ENCODE measurements at places on chromosomes 6 and 20.

DNA sequence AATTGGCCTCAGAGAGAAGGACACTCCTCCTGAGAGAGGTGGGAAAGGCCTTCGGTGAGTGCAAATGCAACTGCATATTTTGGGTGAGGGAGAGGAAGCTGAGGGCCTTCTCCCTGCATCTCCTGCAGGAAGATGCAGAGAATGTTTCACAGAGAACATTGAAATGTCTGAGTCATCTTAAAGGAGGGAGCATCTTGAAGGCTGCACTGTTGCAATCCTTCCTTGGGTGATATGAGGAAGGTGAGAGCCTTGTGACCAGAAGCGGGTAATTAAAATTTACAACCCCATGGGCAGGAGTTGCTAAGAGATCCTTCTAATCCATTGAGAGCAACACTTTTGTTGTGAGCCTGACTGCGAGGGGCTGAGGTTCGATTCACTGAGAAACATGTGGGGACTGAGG is 375.7 kb upstream of the MARCKS start:
- no peak for DNase-seq

GRCh38 chr6:158850807-158851115 is 31.6 kb upstream of the EZR start:
- DNase-seq = no peak

DNA sequence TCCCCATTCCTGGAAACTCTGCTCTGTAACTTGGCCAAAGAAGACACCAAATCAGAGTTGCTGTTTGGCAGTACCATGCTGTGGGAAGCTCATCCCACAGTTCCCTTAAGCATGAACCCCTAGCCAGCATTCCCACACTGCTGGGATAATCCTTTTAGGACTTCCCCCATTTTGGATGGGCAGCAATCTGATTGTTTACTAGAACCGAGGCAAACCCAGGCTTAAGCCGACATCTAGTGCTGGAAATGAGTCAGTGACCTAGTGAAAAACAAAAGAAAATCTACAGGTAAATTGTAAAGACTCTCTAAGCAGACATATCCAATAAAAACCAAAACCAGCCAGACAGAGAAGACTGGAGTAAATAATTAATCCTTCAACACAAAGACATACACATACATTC is 5.2 kb downstream of the DNAH8 start:
- peak; percentile 37 for DNase-seq

DNA sequence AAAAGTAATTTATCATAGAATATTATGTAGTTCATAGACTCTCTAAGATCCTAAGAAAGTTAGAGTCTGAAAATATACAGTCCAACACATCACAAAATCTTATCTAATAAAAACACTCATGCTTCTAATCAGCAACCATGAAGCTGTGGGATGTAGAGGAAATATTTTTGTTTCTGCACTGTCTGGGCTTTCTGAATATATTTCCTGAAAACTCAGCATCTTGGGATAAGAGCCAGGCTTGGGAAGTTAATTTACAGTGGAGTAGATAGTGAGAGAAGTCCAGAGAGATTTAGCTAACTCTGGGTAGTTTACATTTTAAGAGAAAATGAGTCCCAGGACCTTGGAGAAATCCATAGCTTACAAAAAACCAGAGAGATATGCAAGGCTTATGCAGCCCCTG is 150.4 kb upstream of the BMP5 start:
- no peak for DNase-seq

GRCh38 chr20:34904202-34904621 is 27.8 kb downstream of the ACSS2 start:
- no peak for DNase-seq

- DNase-seq = no peak
These were observed 336.3 kb downstream of the CD83 start for GRCh38 chr6:14453712-14454472.

DNA sequence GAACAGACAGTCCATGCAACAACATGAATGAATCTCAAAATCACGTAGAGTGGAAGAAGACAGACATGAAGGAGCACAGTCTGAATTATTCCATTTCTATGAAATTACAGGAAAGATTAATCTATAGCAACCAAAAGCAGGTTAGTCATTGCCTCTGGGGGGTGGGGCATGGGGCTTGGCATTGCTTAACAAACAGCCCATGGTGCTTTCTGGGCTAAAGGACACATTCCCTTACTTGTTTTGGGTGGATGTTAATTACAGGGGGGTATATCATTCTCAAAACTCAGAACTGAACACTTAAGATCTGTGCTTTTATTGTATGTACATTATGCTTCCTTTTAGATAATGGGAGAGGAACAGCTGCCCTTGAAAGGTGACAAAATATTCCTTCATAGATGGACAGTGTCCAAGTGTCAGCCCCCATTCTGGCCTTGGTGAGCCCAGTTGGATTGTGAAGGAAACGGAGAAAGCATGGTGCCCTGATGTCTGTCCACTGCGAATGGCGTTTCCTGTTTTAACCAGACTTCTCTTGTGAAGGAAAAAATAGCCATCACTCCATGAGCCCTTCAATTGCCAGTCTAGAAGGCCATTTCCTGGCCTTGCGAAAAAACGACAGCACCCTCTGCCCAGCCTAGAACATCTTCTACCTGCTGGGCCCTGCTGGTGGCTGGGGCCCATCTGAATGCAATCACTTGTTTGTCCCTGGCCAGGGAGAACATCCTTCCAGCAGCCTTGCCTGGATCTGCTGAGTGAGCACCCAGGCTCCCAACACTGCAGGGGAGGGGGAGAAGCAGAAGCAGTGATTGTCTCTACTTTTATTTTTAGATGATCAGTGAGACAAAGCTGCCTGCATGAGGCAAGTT is 179.7 kb downstream of the BCAS1 start:
- DNase-seq = no peak

DNA sequence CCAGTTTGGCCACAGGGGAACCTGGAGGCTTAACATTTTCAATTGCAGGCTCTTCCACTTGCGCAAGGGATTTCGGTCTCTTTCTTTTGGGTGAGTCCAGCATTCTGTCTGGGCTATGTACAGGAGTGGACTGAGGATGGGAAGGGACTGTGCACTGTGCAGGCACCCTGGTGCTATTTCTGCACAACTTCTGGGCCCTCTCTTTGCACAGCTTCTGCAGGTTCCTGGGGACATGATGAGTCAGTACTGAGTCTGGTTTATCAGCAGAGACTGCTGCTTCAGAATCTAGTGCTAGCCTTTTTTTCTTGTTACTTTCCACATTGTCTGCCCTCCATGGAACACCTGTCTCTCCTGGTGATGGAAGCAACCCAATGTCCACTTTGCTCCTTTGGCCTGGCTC is 78.5 kb upstream of the ASF1A start:
- no peak for DNase-seq

GRCh38 chr6:133136177-133136880 is 104.8 kb upstream of the EYA4 start:
- DNase-seq = no peak

GRCh38 chr6:91137286-91137685 is 550.4 kb upstream of the MAP3K7 start:
- DNase-seq = no peak

- peak; percentile 69 for DNase-seq
These were observed 732 bp downstream of the CYP24A1 start for GRCh38 chr20:54172856-54173652.

DNA sequence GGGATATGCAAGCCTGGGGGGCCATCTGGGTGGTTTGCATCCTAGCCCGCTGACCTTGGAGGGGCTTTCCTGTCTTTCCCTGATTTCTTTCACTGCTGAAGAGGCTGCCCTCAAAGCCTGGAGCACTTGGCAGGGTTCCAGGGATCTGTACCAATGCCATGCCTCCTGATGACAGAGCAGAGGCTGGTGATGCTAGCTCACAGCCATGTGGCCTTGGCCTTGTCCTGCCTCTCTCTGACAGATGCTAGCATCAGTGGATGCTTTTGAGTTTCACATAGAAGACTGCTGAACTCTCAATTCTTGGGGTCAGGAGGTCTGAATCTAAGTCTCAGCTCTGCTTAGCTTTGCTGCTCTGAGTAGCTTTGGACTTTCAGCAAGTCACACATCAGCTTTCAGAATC is 21.9 kb upstream of the RREB1 start:
- DNase-seq = no peak

GRCh38 chr6:159043251-159043650 is 1.5 kb downstream of the TAGAP start:
- DNase-seq = no peak

DNA sequence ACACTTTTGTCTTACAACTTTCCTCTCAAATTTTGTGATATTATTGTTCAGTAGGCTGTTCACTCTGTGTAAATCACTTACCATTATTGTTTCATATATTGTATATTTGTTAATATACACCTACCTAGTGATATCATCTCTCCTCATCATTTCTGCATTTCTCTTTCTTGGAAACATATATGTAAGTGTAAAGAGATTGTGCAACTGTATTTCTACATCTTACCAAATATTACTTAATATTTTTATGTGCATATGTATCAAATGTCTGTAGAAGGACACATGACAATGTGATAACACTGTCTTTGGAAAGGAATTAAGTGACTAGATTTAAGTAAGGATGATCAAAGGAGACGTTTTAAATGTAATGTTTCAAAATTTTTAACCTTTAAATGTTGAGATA is 30.2 kb downstream of the ZNF322 start:
- no peak for DNase-seq

- DNase-seq = no peak
These were observed 2.4 kb upstream of the BPIFB3 start for GRCh38 chr20:33051333-33051732.

DNA sequence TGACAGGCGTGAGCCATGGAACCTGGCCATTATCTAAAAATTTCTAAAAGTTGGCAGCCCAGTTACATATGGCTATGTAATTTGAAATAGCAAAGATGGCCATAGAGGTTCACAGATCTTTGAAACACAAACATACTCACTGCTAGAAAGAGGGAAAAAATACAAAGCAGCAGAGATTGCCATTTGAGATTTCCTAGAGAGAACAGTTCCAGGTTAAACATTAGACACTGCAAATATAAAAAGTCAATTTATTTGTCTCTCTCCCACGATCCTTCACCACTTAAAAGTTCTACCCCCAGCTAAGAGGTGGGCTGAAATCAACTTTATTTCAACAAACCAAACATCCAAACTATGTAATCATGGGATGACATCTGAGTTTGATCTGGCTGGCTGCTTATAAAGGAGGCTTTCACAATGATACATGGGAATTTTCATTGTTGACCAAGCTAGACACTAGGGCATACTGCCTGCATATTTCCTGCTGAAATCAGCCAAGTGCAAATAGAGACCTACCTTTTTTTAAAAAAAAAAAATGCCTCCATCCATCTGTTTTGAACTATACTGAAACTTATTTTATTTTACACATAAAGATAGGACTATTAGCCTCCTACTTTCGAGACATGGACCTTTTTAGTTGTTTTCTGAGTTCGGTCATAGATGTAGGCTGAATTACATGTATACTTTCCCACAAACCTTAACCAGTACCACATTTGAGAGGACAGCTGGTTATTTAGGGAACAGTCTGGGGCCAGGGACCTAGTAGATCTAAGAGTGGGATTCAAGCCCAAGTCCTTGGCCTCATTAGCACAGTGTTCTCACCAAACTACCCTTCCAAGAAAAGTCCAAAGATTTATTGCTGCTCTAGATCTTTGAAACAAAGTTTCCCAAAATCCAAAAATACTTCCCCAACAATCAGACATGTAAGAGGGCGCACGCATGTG is 16.6 kb downstream of the DCDC2 start:
- no peak for DNase-seq

GRCh38 chr6:33841070-33841469 is 37.3 kb upstream of the MLN start:
- DNase-seq = no peak

GRCh38 chr6:14310960-14311359 is 193.4 kb downstream of the CD83 start:
- DNase-seq = no peak

DNA sequence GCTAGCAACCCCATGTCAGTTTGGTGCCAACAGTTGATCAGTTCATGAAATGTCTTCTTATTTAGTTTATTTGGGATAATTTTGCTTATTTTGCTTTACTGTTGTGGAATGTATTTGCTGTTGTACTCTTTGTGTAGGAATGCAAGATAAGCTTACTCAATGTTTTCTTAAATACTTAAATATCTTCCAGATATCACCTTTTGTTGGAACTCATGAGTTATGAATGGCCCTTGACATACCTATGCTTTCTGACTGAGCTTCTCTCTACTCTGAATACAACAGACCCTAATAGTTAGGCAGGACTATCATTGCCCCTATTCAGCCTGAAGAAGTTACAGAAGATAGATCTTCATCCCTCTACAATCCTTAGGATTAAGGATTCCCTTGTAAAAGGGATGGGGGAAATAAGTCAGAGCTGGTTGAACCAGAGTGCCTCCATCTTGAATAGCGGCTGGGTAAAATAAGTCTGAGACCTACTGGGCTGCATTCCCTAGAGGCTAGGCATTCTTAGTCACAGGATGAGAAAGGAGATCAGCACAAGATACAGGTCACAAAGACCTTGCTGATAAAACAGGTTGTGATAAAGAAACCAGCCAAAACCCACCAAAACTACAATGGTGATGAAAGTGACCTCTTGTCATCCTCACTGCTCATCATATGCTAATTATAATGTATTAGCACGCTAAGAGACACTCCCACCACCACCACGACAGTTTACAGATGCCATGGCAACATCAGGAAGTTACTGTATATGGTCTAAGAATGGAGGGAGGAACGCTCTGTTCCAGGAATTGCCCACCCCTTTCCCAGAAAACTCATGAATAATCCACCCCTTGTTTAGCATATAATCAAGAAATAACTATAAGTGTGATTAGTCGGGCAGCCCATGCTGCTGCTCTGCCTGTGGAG is 196.9 kb downstream of the AKAP7 start:
- DNase-seq = no peak

DNA sequence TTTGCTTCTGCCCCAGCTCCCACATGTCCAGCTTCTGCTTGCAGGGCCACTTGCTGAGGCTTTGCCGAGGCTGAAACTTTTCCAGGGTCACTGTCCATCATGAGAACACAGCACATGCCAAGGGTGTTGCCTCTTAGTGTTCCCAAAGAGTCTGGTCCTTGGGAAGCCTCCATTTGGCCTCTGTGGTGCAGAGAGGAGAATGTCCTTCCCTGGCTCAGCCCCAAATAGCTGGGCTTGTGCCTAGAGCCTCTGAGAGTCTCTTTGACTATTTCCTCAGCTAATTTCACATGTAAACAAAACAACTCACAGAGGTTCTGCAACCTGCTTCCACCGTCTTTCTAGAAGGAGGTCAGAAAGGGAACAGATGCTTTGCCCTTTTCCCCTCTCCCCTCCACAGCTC is 40.4 kb upstream of the RAB23 start:
- DNase-seq = no peak

DNA sequence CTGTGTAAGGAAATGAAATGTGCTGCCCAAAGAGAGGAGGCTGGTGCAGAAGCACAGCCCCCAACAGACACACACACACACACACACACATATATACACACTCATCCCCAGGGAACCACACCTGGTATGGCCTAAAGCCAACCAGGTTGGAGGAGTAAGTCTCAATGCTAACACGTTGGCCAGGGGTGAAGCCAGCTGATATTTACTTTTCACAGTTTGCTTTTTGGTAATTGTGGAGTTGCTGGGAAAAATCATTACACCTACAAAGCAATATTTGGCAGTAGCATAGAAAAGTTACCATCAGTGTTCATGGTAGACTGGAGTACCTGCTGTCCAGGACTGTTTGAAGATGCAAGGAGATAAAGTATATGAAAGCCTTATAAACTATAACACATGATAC is 50.3 kb upstream of the NAA20 start:
- DNase-seq = no peak

- no peak for DNase-seq
These were observed 195.5 kb downstream of the MAFB start for GRCh38 chr20:40493549-40493948.

All from H9 (cell line).